ENCODE measurements at places on chromosomes 1 and 21.

DNA sequence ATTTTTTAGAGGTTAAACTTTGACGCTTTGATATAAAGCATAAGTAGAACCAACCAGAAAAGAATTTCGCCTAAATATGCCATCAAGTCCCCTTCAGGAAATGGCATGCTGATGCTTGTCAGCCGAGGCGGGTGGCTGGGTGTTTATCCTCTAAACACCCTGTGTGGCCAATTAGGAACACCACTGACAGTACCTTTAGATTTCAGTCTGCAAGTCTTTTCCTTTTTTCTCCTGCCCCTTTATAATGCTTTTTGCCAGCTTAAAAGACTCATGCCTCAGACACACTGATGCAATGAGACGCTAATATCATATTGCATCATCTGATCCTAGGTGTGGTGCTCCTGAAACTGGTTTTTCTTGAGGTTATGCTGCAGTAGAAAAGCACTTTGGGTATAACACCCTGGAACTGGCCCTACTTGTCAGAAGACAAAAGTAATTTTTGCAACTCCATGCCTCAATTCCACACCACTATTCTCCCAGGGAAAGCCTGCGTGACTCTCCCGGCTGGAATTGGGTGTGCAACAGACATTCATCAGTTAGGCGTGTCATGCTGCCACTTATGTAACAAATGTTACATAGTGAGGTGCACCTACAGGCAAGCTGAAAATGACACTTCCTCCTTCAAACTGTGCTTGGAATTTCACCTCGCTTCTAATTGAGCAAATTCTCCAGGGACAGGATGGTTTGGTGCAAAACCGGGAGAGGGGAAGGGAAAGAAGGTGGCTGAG, 2.0 kb upstream of the RCC2 start:
- DNase-seq = no peak

DNA sequence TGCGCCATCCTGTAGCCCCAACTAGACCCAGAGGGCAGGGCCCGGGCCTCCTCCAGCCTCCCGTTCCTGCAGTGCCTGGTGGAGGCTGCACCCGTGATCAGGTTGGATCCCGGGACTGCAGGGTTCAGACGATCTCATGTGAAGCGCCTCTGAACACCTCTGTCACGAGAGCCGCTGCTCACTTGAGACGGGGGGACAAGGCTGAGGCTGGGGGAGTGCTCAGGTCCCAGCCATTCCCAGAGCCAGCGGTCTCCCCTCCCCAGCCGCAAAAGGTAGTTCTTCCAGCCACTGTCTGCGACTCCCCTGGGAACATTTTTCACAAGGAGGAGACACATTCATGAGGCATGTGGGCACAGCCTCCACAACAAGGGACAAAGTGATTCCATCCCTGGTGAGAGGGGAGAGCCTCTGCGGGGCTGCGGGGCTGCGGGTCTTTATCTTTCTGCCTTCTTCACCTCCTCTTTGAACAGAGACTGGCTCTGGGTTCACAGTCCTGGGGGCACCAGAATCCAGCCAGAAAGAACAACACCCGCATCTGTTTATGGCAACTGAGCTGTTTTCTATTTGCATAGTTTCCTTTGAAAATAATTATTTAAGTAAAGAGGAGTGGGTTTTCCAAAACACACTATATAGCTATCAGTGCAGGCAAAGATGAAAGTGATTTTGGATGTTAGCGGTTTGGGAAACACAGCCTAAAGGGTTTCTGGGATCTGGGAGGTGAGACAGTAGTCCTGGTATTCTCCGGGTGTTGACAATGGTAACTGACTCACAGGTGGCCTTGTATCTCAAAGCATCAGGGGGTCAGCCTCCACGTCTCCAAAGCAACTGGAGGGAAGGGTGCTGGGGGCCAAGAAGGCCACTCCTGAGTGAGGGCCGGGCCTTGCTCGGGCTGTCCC, 13.0 kb upstream of the LDLRAP1 start:
- peak; percentile 51 for DNase-seq

GRCh38 chr1:215887627-215888026, 320.5 kb downstream of the KCTD3 start:
- no peak for DNase-seq

- DNase-seq = no peak
Measured at GRCh38 chr1:55386456-55386855, 171.3 kb upstream of the USP24 start.

DNA sequence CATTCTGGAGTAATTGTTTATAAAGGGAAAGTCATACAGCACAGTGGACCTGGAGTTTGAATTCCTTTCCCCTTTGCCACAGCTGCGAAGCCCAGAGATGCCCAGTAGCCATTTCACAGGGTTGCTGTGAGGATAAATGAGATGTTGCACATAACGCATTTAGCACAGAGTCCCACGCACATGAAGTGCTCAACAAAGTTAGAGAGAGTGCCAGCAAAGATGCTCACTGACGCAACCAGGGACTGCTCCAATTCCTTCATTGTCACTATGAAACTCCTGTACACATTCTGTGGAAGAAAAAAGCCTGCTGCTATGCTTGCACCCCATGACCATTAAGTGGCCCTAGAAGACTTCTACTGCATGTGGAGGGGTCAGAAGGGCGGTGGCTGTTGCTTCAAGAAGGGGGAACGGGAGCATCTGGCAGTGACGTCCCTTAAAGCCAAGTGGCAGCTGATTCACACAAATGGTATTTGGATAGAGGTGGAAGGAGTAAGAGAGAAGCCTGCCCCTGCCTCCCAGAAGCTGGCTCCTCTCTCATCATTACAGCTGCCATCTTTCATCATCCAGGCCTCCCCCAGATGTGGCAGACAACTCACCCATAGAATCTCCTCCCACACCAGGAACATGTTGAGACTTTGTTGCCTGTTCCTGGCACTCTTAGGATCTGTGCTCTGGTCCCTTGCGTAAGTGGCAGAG, 26.5 kb upstream of the VAV3 start:
- DNase-seq = no peak

- peak; percentile 76 for DNase-seq
Measured at GRCh38 chr1:230753586-230754251, 6.5 kb downstream of the CAPN9 start.

GRCh38 chr1:172465617-172466016, 21.7 kb upstream of the PIGC start:
- DNase-seq = no peak

DNA sequence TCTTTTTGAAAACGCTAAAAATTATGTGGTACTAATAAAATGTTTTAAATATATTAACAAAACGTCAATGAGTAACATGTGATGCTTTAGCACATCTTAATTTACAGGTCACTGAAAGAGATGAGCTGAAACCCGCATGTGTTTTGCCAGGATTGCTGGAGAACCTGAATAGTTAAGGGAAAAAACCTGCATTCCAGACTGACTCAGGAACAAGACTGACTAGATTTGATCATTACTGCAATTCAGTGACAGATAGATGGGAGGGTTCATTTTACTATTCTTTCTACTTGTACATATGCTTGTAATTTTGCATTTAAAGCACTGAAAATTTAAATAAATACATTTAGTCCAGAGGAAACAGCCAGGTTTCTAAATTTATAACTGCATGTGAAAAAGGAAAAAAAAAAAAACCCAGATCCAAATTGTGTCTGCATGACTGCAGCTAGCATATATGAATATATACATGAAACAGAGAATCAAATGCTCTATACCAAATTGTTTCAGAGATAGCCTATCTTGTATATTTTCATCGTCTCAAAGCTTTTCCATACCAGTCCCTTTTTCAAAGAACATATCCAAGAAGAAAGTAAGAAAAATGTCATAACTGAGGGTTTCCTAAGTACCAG, 71.7 kb downstream of the APP start:
- DNase-seq = no peak
